Nucleus accumbens (tissue), 56 donors: ENCODE measurements at places on chromosomes 1 and 21.

DNA sequence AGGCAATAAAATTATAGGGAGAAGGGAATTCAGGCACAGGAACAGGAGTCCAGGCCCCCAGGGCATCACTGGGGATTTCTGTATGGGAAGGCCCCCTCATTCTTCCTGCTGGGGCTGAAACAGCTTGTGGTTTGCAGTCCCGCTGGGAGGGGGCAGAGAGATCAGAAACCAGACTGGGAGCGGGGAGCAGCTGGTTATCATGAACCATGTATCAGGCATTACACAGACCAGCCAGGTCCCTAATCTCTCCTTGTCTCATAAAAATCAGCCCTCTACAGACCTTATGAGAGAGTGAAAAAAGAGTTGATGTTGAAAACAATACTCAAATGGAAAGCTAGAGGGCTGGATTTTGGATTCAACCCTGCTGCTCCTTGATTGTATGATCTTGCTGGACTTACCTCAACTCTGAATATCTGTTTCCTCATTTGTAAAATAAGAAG lies 93.4 kb upstream of the F3 start:
- no peak for DNase-seq

- no peak for DNase-seq
Measured at GRCh38 chr1:14538335-14538734, 60.1 kb upstream of the KAZN start.

DNA sequence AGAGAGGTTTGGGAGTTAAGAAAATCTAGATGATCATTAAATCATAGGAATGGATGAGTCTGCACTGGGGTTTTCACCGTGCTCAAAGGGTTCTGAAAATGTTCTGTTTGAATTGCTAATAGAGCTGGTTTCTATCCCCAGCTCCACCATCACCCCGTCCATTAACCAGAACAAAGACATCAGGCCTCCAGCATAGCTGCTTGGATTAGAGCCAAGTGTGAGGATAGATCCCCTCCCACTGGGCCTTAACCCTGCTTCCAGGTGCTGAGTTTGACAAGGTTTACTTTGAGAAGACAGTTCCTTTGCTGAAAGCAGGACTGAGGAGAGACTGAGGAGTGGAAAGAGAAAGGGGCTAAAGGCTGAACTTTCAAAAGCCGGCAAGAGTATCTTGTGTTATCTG lies 48.3 kb downstream of the MPZL1 start:
- DNase-seq, result no peak

GRCh38 chr1:211935448-211935970 lies 99.8 kb downstream of the INTS7 start:
- DNase-seq, result no peak

GRCh38 chr1:24707687-24708086 lies 37.6 kb upstream of the CLIC4 start:
- DNase-seq, result no peak

DNA sequence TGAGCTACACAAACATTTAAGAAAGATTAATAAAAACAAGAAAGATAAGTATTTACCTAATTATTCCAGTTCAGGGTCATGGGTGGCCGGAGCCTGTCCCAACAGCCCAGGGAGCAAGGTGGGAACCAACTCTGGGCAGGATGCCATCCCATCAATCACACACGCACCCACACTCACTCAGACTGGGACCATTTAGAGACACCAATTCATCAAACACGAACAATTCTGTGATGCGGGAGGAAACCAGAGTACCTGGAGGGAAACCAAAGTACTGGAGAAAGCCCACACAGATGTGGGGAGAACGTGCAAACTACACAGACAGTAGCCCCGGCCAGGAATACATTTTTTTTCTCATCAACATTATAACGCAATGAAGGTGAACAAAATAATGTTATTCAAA lies 16.2 kb downstream of the WASF2 start:
- no peak for DNase-seq

DNA sequence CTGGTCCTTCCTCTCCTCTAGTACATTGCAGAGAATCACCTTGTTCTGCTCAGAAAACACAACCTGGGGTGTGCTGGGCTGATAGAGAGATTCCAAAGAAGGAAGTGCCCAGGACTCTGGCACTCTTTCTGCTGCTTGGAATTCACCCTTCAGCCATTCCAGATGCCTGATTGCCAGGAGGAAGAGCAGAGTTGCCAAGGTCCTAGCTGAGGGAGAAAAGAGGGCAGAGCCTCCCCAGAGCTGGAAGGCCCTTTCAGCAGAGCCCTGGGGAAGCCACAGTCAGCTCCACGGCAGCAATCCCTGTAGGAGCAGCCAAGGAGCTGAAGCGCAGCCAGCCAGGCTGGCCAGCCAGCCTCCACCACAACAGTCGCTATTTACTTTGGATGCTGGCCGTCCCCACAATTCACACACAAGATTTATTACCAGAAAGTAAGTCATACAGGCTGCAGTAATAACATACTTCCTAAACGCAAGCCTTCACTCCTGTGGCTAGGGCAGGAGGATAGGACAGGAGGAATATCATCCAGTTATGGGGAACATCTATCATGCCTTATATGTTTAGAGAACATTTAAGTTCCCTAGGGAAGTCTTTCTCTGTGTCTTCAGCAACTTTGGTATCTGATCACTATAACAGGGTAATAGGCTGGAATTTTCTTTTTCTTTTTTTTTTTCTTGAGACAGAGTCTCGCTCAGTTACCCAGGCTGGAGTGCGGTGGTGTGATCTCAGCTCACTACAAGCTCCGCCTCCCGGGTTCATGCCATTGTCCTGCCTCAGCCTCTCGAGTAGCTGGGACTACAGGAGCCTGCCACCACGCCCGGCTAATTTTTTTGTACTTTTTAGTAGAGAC lies 36.6 kb upstream of the SLC44A3 start:
- DNase-seq, result no peak

DNA sequence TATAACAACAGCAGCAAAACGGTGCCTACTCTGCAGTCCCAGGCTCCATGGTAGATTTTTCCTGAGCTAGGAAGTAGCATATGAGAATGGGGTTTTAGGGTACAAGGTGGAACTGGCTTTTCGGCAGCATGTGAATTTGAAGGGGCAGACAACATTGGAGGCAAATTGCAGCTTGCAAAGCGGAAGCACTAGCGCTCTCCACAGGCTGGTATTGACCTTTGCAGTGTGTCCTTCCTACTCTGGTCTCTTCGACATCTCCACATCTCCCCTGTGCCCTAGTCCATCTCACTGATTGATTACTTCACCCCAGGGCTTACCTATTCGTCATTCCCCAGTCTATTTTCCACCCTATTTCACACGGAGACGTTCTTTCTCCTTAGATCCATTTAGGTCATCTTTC lies 13.0 kb downstream of the IGSF21 start:
- no peak for DNase-seq

- DNase-seq, result no peak
Measured at GRCh38 chr1:71721532-71721931, 560.8 kb downstream of the NEGR1 start.
